ENCODE measurements at places on chromosomes 3 and 15.

- DNase-seq = no peak
These were observed 38.7 kb upstream of the FAH start for GRCh38 chr15:80114114-80114513.

DNA sequence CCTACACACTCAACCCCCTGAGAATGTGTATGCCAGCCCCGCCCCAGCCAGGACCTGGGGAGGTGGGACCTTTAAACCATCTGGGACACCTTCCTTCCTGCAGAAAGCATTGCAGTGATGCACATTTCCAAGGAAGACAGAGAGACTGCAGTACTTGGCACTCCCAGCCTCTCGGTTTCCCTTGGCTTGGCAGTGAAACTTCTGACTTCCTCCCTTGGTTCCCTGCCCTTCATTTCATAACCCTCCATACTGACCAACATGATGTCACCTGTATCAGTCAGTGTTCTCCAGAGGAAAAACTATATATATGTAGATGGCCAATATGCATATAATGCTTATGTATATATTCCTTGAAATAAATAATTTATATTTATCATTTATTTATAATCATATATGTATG lies 103.2 kb downstream of the SST start:
- no peak for DNase-seq

GRCh38 chr3:151383956-151384355 lies 597 bp downstream of the P2RY12 start:
- no peak for DNase-seq

- no peak for DNase-seq
These were observed 301 bp downstream of the PCBP4 start for GRCh38 chr3:51966922-51967383.

GRCh38 chr15:84844964-84845363 lies 27.8 kb downstream of the ALPK3 start:
- no peak for DNase-seq

DNA sequence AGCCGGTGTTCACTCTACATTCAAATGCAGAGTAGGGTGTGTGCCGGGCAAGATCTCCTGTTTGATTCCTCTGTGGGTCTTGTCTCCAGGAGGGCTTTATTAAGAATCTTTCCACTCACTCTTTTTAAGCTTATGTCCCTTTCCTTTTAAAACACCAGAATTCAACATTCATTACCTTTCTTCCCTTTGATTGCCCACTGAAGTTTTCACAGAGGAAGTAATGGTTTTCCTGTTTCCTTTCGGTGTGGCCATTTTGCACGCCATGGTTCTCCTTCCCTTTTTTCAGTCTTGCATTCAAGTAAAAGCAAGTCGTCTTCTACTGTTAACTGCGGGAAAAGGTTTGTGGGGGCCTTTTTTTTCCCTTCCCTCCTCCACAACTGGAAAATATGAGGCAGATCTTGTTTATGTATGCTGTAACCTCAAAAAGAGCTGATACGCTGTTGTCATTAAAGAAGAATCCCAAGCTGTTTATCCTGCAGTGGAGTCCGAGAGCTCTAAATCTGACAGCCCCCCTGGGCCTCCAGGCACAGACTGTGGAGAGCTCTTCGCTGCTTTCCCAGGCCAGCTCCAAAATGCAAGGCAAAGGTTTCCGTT lies 40.5 kb downstream of the FILIP1L start:
- DNase-seq = no peak

DNA sequence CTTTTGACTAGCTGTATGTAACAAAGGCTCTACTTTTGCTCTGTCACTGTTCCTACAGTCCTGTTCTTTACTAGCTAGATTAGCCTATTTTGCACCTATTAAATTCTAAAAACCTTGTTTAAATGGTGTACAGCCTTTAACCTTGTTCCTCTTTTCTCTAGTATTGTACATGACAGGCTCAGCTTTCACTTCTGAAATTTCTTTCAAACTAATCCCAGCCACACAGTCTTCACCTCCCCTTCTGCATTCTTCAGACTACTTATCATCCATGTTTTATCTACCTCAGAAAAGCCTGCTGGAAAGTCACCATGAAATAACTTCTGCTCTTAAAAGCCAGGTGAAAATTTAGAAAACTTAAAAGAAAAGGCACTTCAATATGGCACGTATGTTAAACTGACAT lies 122.4 kb downstream of the NECTIN3 start:
- no peak for DNase-seq

DNA sequence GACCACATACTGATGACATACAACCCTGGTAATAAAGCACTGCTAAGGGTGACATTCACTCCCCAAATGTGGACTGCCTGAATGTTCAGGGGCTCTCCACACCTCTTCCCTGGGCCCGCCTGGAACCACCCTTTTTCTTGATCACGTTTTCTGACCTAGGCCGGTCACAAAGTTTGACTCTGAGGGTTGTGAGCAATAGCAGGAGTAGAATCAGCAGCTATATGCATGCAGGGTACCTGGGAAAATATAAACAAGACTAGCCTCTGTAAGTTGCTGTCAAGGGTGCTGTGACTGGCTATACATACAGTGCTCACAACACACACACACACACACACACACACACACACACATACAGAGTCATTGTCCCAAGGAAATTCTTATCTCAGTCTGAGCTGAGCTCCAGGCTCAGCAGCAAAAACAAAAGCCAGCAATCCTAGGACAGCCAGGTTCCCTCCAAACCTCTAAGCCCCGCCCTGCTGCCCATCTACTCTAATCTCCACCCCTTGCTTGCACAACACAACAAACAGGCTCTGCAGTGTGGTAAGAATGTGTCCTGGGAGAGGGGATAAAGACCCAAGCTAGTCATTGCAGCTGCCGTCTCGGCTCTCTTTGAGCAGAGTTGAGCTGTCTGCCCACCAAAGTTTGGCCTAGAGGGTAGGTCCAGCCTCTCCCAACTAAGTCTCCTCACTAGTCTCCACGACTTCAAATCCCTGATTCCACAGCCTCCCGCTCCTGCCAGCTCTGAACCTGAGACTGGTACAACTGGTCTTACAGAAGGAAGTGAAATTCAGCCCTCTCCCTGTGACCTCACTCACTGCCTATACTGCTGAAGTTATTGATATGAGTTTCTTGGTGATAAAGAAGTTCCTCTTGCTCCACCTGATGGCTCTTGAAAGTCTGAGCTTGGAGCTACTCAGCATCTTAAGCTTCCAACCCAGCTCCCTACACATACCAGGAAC lies 2.2 kb downstream of the BMF start:
- DNase-seq = peak; percentile 93

DNA sequence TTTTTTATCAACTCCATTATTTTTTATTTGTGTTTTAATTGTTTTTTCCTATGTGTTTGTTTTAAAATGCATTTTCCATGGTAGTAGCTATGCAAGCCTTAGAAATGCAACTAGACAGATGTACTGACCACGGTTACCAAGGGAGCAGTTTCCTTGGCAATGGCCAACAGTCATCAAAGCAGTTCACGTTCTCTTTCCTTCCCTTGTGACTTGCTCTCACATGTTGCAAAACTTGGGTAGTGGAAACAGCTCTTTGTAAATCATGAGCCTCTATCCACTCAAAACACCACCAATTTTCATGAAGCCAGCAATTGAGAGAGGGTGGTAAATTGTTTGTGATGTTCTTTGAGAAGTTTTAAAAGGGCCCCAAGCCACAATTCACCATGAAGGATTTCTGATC lies 499.4 kb upstream of the MDFIC2 start:
- DNase-seq = no peak

- no peak for DNase-seq
These were observed 19.6 kb downstream of the ABI3BP start for GRCh38 chr3:100973594-100973993.

DNA sequence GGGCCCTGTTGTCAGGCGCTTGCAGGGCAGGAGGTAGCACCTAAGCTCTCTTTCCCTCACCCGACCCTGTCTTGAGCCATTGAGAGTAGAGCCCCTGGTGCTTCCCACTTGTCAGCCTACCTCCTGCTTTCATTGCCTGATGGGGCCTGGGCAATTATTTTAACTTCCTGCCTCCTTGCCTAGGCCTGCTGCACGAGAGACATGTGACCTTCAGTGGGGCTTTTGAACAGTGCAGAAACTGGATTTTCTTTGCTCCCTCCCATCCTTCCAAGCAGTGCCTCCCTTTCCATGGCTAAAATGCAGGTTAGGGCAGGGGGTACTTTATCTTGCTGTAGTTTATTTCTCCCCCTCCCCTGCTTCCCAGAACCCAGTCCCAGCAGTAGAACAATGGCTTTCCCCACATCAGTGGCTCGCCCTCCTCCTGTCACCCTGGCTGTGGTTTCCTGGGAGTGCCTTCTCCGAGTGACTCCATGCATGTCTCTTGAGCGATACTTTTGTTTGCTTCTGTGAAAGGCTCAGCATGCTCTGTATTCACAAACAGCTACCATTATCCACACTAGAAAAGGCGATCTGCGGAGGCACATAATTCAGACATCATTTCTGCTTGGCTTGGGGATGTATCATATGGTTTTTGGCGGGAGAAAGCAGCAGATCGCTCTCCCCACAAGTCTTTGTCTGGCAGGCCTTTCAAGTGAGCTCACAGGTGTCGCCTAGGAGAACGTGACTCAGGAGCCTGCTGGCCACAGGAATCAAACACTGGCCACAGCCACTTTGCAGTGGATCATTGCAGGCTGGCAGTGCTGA lies 24.1 kb downstream of the PDIA5 start:
- no peak for DNase-seq

All from H7 (cell line).